HT-29 (cell line): ENCODE measurements at places on chromosomes 2 and 18. TPM values are rescaled to one million over a fixed set of nuclear protein-coding genes. Genes with fewer than 3 reads are reported as not detected.

INSIG2 gene
- 4.4 and 4.9 TPM in 2 replicates for total RNA-seq

DNA sequence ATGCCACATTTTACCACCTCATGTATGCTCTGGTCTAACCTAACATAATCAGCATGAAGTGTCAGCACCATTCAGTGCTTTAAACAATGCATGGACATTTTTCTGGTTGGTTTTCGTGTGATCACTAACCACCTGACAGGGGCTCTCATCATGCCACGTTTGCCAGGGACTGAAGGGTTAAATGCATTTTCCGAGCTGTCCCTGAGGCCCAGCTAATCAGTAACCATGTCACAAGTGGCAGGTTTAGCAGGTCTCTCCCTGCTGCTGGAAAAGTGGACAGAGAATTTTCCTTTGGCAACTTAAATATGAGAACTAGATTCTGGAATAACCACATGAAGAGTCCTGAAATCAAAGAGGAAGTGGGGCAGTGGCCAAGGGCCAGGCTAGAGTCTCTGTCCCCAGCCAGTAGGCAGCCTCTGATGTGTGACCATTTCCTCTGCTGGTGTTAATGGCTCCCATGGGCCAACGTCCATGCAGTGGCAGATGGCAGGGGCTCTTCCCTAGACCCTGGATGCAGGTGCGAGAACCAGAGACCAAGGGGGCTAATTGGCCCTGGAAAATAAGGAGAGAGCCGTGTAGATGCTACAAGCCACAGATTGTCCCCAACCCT is 69.5 kb downstream of the TPGS2 start:
- no peak for DNase-seq

GRCh38 chr2:126029316-126029715 is 626.6 kb upstream of the GYPC start:
- no peak for DNase-seq

KIF5C gene
- total RNA-seq, result not detected in 2 replicates

DNA sequence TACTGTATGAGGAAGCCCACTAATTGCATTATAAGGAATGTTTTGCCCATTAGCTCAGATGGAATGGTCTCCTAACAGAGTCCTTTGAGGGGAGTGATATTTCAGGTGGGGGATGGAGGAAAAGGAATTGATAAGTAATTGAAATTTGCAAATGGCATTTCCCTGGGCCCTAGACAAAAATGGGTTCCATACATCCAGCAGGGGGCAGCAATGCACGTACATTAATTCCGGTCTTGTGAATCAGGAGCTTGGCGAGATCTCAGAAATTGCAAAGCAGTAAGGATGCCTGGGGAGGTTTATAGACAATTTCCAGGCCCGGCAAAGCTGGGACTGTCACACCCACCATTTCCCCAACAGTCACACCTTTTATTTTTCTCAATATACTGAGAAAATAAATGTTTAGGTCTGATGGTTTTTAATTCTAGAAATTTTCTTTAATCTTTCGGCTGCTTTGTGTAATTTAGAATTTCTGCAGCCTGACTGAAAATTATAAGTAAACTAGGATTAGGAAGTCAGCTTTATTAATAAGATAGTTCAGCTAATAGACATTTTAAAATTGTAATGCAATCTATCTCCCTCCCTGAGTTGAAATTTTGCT is 122.8 kb downstream of the LYPD1 start:
- peak; percentile 70 for DNase-seq

DNA sequence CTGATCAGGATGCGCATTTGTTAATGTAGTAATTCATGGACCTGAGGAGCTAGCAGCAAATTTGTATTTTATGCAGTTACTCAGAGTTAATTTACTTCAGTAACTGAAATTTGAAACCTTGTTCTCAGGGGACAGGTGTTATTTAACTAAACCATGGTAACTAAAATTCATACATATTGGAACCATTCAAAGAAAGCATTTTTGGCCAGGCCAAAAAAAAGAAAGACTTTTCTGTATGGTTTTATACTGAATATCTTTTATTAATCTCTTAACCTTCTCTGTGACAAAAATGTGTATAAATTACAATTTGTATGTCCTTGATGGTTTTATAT is 4.4 kb upstream of the KLHL23 start:
- no peak for DNase-seq

DNA sequence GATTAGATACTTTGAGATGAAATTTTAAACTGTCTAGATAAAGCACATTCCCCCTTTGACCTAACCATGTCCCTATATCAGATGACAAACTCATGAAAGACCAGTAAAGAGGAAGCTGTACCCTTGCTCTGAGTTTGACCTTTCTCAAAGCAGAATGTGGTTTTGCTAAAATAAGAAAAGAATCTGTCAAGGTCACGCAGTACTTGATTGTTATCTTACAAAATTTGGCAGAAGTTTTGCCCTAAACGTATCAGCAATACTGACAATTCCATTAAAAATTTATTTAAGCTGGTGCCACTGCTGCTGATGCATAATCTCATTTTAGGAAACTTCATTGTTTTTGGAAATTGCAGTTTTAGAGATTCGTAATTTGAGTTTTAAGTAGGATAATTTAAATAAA is 31.2 kb upstream of the GALM start:
- no peak for DNase-seq

STARD6 gene
- not detected in 2 replicates for total RNA-seq

DNA sequence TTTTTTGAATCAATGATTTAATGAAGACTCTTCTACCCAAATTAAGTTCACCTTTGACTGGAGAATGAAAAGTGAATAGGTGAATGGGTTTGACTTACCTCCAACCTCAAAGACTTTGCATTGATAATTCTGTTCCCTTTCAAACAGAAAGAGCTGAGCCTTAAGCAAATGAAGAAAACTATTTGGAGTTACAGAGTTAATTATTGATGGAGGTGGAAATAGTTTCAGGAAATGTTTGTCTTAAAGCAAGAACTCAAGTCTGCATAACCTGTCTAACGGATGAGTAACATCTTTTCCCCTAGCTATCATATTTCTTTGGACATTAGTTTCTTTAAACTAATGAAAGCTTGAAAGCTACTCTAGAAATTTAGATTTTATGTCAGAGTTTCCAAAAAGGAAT is 166.5 kb downstream of the CERS6 start:
- DNase-seq, result peak; percentile 78

GRCh38 chr18:23163786-23164533 is 28.7 kb downstream of the CABLES1 start:
- DNase-seq, result no peak

DNA sequence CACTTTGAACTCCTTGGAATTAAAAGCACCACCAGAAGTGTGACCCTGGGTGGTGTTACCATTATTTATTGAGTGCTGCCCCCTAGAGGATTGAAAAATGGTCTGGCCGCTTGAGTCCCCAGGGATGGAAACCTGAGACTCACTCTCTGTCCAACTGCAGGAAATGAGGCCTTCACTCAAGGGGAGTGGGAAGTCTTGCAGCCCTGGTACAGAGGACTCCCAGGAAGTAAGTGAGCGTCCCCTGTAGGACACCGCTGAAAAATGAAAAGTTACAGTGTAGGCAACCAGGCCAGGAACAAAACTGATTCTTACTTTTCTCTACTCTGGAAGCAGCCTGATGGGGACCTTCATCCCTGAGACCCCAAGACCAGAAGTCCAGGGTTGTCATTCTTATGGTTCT is 2.2 kb upstream of the NRP2 start:
- DNase-seq, result peak; percentile 85

DNA sequence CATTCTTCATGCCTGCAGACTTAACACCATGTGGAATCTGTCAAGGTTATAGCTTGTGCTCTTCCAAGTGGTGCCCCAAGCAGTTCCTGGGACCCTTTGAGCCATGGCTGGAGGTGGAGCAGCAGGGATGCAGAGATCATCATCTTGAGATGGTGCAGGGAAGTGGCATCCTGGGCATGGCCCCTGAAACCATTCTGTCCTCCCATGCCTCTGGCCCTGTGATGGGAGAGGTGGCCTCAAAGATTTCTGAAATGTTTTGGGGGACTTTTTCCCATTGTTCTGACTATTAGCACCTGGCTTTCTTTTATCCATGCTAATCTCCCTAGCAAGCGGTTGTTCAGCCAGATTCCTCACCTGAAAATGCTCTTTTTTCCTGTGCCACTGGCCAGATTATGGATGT is 10.3 kb upstream of the TMEM37 start:
- DNase-seq, result no peak

- DNase-seq, result no peak
These were observed 8.1 kb downstream of the ASIC4 start for GRCh38 chr2:219522111-219523030.

DNA sequence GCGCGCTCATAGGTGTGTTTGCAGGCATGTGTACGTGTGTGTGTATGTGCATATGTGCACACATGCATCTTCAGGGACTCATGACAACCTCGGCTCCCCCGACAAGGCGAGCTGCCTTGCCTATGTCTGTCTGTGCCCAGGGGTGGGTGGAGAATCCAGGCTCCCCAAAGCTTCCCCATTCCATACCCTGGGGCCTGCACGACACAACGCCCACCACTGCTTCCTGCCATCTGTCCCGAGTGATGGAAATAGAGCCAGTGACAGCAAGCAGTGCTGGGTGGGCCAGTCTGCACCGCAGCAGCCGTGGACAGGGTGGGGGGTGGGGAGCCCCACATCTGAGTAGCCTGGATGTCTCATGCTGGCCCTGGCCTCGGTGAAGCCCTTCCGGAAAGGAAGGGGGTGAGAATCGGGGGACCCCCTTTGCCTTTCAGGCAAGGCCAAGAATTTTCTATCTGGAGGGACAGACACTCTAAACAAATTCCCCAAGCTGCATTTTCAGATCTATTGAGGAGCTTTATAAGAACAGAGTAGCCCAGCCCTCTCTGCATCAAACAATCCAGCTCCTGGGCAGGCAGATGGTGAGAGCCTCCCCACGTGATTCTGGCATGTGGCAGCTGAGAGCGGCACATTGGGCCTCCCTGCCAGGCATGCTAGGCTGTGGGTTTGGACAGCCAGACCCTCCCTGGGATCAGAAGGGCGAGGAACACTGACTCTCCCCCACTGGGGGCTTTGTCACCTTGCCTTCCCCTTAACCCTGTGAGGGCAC is 4.9 kb downstream of the KCNIP3 start:
- no peak for DNase-seq

DNA sequence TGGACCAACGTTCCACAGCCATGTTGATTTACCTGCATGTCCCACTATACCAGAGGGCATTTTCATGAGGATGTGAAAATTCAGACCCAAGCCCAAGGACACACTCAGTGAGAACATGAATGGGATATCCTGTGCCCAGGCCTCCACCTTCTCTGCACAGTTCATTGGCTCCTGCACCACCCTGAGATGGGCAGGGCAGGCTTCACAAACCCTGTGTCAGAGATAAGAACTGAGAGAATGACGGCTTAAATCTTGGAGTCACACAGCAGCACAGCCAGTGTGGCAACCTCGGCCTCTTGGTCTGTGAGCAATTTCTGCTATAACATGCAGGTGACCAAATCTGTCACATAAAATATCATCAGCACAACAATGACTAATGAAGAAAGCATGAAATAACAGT is 71.9 kb downstream of the UXS1 start:
- DNase-seq, result no peak

DNA sequence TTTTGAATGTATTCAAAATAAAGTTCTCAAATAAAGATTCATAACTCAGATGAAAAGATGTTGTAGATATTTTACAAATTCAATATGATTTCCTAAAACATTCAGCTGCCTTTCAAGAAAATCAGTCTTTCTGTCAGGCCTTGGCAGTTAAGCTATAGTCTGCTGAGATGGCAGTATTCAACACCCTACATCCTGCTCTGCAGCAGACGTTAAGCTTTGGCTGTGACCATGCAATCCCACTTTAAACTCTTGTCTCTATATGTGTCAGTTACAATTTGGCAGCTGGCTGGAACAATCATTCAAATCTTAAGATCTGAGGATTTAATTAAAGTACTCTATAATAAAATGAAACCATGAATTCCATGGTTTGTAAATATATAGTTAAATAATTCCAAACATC is 567.3 kb upstream of the ZNF804A start:
- DNase-seq, result no peak

DNA sequence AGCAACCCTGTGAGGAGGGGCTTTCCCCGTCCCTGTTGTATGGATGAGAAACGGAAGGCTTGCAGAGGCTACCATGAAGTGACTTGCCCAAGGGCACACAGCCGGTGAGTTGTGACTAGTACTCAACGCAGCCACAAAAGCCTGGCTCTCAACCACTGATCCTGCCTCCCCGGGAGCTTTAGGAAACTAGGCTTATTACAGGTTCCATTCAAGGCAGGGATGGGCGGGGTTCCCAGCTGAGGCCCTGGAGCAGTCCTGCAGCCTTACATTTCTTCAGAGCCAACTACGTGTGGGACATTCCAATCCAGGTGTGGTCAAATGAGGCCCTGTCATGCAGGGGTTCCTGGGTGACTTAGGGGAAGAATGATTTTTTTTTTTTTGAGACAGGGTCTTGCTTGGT is 59.6 kb downstream of the MEX3C start:
- DNase-seq, result no peak

DNA sequence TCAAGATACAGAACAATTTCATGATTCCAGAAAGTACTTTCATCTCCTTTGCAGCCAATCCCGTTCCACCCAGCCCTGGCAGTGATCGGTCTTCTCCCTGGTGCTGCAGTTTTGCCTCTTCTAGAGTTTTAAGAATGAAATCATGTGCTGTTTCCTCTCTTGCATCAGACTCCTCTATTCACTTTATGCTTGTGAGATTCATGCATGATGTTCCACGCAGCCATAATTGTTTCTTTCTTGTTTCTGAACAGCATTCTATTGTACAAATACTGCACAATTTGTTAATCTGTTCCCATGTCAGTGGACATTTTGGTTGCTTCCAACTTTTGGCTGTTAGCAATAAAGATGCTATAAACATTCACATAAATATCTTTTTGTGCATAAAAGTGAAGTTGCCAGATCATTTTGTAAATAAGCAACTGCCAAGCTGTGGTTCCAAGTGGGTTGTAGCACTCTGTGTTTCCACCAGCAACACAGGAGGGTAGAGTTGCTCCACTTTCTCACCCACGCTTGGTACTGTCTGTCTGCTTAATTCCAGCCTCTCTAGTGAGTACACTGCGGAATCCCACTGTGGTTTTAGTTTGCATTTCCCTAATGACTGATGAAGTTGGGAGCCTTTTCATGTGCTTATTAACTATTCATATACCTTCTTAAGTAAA is 104.5 kb downstream of the TWIST2 start:
- no peak for DNase-seq

- no peak for DNase-seq
These were observed 298.2 kb downstream of the SP3 start for GRCh38 chr2:173667014-173667413.

GRCh38 chr2:100189387-100189786 is 47.0 kb upstream of the AFF3 start:
- no peak for DNase-seq

DNA sequence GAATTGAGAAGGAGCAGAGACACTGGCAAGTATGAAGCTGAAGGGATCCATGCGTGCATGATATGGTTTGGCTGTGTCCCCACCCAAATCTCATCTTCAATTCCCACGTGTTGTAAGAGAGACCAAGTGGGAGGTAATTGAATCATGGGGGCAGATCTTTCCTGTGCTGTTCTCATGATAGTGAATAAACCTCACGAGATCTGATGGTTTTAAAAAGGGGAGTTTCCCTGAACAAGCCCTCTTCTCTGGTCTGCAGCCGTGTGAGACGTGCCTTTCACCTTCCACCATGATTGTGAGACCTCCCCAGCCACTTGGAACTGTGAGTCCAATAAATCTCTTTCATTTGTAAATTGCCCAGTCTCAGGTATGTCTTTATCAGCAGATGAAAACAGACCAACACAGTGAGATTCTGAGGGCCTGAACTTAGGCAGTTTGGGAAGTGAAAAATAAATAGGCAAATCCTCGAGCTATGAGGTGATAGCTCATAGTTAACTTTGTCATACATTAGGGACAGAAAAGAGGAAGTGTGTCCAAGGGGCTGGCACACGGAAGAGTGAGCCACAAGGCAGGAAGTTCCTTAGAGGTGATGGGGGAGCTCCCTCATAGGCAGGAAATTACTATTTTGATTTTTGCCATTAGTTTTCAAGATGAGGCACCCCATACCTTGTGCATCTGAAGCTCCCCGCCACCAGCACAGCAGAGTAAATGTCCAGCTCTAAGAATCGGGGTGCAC is 658.8 kb upstream of the ID2 start:
- no peak for DNase-seq
